CD4-positive, CD25-positive, alpha-beta regulatory T cell (primary cell): ENCODE measurements at places on chromosomes 2 and 18.

- no peak for DNase-seq
Observed at GRCh38 chr2:146931109-146931508, 913.7 kb upstream of the ACVR2A start.

DNA sequence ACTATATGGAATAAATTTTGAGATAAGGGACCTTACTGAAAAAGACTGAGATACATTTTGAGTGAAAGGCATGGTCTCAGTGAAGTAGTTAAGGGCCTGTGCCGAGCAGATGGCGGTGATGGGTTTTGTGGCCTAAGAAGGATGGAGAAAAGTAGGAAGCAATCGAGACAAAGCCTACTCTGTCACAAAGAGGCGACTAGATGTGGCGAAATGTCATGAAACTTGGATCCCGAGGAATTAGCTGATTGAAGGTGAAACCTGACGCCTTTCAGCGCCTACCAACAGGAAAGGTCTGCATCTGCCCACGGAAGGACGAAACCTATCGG is 558 bp upstream of the CEP192 start:
- DNase-seq: no peak

DNA sequence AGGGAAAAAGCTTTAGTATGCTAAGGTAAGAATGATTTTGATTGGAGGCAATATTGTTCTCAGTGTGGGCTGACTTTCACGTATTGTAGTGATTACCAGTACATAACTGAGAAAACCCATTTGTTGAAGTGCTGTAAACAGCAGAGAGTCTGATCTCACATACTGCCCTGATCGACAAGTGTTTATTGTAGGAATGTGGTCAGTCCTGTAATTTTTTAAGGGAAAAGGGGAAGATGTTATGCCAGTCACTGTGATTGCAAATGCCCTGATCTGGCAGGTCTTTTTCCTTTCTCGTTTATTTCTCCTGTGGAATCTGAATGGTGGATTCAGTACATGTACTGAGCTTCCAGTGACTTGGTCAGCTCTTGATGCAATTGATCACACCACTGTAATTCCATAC is 11.5 kb downstream of the SPATS2L start:
- no peak for DNase-seq

GRCh38 chr2:121155502-121156056 is 129.4 kb downstream of the TFCP2L1 start:
- no peak for DNase-seq

- no peak for DNase-seq
Observed at GRCh38 chr2:172938713-172939375, 136.8 kb upstream of the MAP3K20 start.

DNA sequence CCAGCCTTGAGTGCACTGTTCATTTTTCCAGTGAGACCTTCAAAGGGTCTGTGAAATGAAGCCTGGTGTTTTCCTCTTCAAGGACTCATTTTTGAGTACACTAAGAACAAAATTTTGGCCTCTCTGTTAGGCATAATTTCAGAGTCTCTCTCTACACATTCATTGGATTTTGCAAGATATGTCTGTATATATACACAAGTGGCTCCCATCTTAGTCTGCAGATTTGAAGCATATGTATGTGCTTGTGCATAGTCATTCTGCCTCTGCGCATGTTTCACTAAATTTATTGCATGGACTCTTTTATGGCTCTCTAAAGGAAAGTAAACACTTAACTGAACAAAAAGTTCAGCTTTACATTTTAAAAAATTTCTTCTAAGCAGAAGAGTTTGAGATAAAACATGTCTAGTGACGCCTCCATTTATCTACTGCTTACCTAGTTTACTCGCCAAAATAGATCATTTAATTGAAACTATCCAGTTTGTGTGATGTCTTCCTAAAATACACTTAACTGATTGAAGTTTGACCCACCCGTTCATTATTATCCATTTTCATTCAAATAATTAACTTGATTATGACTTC is 145.9 kb downstream of the FMNL2 start:
- no peak for DNase-seq

GRCh38 chr2:68309426-68309825 is 10.3 kb downstream of the CNRIP1 start:
- DNase-seq: no peak

GRCh38 chr18:12911025-12911928 is 27.2 kb upstream of the PTPN2 start:
- DNase-seq: peak; percentile 40

DNA sequence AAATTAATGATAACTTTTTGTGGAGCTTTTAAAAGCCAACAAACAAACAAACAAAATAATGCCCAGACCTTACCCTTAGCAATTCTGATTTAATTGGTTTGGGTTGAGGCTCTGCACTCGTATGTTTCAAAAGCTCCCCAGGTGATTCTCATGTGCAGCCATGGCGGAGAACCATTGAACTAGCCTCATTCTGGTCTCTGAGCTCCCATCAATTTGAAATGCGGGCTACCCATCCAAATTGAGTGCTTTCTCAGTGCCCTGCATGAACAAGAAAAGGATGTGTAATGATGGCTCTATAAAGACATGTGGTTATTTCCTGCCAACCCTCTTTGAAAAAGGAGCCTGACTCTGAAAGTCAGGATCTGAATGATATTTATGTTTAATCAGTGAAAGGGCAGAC is 8.2 kb downstream of the MXD1 start:
- no peak for DNase-seq

GRCh38 chr2:223005496-223005895 is 46.5 kb upstream of the KCNE4 start:
- DNase-seq: no peak

GRCh38 chr2:127695491-127696472 is 5.5 kb upstream of the SFT2D3 start:
- peak; percentile 56 for DNase-seq

DNA sequence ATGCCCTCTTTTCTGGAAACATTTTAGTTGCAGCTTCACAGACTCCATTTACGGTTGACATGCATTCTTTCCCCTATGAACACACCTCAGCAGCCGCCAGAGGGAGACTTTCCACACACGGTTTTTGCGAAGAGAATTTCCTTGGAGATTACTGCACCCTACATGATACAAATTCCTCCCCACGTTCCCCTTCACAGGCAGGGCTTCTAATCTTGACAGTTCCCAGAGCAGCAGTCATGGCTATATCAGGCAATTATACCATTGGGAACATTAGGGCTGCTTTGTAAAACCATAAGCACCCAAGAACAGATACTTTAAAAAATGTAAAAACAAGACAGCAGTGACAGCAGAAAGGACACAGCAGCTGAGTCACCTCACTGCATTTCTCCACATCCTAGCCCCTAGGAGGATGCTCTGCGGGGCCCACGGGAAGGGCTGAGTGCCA is 253.8 kb downstream of the TGIF1 start:
- no peak for DNase-seq

- no peak for DNase-seq
Observed at GRCh38 chr2:98376996-98377395, 30.7 kb downstream of the CNGA3 start.

DNA sequence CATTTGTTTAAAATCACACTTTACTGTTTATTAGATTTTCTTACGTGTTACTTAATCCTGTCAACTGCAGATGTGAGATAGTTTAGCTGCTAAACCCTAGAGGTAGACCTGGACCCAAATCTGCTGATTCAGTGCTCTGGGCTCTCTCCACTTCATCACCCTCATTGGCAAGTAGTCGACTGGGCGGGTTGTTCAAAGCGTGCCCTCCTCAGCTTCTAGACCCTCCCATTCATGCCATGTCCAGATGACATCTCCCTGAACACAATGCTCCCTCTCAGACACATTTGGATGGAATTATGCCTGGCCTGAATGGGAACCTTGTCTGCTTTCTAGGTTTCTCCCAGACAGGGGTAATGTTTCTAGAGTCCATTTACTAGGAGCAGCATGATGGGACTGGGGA is 43.7 kb downstream of the RPIA start:
- no peak for DNase-seq

DNA sequence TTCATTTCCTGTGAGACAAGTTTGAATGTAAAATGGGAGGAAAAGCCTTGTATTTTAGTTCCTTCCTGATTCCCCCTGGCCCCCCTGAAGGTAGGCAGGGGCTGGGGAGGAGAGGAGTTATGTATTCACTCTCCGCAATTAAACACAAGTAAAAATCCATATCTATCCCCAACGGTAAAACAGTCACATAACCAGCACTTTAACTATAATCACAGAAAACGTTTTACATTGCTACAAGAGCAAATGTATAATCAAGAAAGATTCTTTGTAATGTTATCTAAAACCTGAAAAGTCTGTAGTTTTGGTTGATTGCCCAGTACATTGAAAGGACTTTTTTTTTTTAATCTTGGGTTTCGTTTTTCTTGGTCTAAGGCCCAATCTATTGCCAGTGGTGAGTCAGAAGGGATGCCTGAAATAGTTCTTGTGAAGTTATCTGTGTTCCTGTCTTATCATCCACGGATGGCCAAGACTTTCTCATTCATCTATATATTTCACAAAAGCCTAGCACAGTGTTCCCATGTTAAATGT is 34.5 kb upstream of the CCNYL1 start:
- no peak for DNase-seq

DNA sequence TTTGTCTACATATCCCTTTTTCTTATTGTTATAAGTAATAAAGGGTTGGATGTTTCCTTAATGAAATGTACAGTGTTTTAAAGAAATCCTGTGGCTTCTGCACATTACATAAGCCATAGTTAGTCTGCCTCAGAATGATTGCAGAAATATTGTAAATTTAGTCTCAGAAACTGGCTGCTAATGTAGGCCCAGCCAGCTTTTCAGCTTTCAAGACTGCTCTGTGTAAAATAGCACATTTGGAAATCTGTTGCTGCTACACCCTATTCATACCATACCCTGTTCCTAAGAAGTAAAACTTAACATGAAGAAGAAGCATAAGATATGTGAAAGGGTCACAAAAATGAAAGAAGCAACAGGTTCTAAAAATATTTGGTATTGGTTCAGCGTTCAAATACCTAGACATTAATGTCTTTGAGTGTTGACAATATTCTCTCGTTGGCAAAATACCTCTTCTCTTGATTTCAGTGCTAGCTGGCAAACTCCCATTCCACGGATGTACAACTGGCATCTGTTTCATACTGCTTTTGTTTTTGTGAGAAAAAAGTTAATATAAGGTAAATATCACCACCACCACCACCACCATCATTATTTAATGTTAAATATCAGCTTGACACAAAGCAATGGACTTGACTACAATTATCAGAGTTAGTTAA is 19.2 kb upstream of the NCKAP1 start:
- DNase-seq: no peak

DNA sequence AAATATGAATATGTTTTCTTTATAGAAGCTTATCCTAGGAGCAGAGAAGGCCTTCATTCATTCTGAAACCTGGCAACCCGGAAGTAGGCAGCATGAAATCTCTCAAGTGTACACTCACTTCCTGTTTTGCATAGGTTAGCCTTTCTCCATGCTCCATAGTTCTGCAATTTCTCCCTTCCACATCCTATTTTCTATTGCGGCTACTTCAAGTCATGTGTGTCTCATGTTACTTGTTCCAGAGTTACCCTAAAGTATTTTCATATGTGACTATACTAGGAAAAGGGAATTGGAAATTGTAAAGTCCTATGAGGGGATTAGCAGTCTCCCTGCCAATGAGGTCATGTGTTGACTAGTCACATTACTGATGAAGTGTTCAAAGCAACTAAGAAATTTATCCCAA is 320.6 kb downstream of the NCKAP5 start:
- no peak for DNase-seq

DNA sequence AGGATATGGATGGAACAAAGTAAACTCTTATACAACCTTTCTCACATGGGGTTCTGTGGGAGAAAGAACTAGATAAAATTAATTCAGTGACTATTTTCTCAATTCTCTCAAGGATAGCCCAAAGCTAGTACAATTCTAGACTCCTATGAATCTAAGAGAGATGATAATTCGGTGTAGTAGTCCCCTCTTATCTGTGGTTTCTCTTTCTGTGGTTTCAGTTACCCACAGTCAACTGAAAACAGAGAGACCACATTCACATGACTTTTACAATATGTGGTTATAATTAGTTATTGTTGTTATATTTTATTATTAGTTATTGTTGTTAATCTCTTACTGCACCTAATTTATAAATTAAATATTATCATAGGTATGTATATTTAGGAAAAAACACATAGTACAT is 53.5 kb upstream of the C2orf15 start:
- peak; percentile 53 for DNase-seq

- no peak for DNase-seq
Observed at GRCh38 chr18:2108591-2108990, 462.7 kb downstream of the METTL4 start.

DNA sequence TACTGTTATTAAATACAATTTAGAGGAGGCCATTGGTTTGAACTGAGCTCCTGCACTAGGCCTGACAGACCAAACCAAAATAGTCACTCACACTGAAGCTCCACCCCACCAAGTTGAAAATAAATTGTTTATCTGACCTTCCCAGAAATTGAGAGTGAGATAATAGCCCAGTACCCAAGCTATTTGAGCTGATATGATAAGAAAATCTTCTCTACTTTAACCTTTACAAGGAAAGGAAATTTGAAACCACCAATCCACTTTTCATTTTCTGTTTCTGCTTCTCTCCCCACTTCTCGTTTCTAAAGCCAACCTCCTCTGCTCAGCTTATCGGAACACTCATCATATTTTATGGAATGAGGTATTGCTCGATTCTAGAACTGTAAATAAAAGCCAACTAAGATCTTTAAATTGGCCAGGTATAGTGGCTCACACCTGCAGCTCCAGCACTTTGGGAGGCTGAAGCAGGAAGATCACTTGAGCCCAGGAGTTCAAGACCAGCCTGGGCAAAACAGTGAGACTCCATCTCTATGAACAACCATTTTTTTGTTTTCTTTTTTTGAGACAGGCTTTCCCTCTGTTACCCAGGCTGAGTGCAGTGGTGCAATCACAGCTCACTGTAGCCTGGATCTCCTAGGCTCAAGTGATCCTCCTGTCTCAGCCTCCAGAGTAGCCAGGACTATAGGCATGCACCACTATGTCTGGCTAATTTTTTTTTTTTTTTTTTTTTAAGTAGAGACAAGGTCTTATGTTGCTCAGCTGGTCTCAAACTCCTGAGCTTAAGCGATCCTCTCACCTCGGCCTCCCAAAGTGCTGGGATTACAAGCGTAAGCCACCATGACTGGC is 13.3 kb upstream of the GALM start:
- no peak for DNase-seq

GRCh38 chr2:194867328-194867727 is 789.7 kb upstream of the SLC39A10 start:
- no peak for DNase-seq

GRCh38 chr2:47386551-47386950 is 16.4 kb upstream of the MSH2 start:
- no peak for DNase-seq

GRCh38 chr2:54638774-54639187 is 84.7 kb upstream of the EML6 start:
- no peak for DNase-seq

DNA sequence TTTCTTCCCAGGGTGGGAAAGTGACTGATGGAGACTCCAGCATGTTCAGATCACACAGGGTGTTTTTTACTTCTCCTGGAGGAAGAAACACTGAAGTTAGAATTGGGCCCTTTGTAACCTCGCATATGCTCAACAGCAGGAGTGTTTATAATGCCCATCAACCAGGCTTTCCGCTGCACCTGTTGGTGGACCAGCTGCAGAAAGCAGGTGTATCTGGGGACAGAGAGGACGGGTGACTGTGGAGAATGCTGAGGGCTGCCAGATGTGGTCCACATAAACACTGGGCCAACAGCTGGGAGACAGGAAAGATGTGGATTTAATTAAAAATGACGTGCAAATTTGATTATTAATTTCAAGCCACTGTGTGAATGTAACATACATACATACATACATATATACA is 335.5 kb upstream of the SPRED2 start:
- no peak for DNase-seq

- DNase-seq: no peak
Observed at GRCh38 chr2:88227446-88227845, 57.3 kb downstream of the THNSL2 start.

- no peak for DNase-seq
Observed at GRCh38 chr2:27086724-27087593, at the start of gene KHK. Gene KHK (plus strand): TSS chr2:27086772. CDS start chr2:27087260, 488 bp downstream.
